ENCODE measurements at places on chromosomes 5 and 9.

DNA sequence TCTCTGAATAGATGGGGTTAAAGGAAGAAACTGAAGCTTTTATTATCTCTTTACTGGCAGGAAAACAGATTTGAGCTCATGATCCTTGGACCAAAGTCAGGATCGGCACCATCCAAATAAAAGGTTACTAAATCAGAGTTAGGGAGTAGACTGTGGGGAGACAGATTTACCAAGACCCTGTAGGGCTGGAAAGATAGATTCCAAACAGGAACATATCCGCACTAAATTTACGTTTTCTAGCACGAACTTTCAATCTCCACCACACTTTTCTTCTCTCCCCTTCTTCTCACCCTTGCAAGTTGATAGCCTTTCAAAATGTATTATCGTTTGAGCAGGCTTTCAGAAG, 120.0 kb upstream of the HMHB1 start:
- DNase-seq, result no peak

DNA sequence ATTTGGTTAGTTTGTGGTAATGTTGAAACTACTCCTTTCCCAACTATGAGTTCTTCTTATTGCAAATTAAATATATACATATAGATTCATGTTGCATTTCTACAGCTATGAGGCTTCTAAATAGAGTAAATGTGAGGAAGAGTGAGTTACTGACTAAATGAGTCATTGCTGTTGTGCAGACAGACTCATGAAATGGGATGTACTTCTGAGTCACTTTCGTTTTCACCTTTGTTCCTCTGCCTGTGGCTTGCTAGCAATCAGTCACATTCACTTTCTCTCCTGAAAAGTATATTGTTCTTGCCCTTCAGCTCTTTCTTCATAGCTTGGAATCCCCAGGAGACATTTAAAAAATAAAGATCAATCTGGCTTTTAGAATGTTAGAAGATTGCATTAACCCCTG, 295.5 kb upstream of the SMC2 start:
- DNase-seq, result peak; percentile 15

GRCh38 chr5:96017951-96018350, 56.3 kb upstream of the ELL2 start:
- no peak for DNase-seq

DNA sequence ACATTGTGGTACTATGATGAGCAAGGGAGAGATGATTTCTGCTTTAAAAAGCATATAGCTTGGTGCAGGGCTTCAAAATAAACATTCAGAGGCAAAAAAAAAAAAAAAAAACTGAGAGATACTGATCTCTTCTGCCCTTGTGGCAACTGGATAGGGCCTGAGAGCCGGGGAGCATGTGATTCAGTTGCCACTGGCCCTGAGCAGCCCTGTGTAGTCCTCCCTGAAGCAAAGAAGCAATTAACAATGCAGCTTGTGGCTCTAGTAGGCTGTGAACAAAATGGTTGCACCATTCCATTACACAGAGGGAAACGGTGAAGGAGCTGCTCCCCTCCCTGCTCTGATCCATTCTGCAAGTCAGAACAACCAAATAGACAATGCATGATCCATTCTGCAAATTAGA, 347.5 kb upstream of the DAB2 start:
- DNase-seq, result no peak

GRCh38 chr9:131423171-131423581, 29.3 kb downstream of the PRRC2B start:
- DNase-seq, result no peak

DNA sequence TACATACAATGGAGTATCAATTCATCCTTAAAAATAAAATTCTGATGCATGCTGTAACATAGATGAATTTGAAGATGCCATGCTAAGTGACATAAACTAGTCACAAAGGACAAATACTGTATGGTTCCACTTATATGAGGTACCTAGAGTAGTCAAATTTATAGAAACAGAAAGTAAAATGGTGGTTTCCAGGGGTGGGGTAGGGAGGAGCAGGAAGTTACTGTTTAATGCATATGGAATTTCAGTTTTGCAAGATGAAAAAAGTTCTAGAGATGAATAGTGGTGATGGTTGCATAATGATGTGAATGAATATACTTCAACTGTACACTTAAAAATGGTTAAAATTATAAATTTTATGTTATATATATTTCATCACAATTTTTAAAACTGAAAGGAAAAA, 57.3 kb upstream of the FNIP1 start:
- DNase-seq, result peak; percentile 17
